ENCODE measurements at places on chromosomes 4 and X.

DNA sequence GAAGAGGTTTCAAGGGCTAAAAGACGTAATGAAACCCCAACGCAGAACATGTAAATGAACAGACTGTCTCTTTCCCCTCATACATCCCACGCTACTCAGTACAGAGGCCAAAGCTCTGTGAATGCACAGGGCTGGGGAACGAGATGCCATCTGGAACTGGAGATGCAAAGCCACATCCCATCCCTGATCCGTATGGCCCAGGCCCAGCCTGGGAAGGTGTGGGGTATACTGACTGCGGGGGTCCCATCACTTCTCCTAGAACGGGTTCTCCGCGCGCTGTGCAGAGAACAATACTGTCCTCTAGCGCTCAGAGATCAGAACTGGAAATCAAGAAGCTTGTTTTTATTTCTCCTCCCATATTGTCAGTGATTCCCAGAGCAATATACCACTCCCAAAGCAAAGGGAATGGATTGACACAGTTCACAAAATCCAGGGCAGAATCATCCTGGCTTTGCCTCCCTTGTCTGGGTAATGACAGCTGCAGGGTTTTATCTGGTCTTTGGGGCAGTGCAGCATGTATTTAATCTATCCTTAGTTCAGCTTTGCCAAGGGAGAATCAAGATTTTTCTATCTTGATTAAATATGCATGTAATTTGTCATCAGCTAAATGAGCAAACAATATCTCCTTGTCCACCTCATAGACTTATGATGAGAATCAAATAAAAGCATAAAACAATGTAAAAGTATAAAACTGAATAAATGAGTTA is 47.3 kb upstream of the TLR3 start:
- peak; percentile 29 for DNase-seq

DNA sequence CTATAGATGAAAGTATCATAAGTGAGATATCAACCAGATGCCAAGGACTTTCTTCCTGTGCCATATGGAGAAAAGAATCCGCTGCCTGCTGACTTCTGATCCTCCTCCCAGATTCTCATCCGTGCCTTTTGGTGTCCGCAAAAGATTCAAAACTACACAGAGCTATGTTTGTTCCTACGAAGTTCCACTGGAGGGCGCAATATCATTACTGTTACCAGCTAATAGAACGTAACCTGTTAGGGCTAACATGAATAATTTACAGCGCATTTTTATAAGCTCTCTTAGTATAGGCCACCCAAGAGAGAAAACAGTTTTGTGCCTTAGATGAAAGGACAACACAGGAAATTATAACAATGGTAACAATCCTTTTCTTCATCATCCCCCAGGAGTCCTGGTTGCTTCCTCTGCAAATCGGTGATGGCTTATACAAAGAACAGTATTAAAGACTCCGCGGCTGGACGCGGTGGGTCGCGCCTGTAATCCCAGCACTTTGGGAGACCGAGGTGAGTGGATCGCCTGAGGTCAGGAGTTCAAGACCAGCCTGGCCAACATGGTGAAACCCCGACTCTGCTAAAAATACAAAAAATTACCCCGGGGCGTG is 22.8 kb upstream of the CENPVL3 start:
- DNase-seq, result peak; percentile 52

DNA sequence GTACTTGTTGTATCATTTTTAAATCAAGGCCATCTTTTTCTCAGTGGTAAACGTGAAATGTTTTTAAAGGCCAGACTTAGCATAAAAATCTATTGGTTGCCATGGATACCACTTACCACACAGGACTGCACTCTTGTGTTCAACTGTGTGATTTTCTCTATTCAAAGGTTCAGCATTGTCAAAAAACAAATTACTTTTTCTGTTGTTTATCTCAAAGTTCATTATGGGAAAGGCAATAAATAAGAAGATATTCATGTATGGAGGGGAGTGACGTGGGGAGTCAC is 231.0 kb upstream of the GATB start:
- DNase-seq, result no peak

GRCh38 chrX:132409780-132410556 is 78.9 kb downstream of the MBNL3 start:
- DNase-seq, result no peak

- no peak for DNase-seq
These were observed 10.2 kb upstream of the CLDN24 start for GRCh38 chr4:183332447-183332846.

DNA sequence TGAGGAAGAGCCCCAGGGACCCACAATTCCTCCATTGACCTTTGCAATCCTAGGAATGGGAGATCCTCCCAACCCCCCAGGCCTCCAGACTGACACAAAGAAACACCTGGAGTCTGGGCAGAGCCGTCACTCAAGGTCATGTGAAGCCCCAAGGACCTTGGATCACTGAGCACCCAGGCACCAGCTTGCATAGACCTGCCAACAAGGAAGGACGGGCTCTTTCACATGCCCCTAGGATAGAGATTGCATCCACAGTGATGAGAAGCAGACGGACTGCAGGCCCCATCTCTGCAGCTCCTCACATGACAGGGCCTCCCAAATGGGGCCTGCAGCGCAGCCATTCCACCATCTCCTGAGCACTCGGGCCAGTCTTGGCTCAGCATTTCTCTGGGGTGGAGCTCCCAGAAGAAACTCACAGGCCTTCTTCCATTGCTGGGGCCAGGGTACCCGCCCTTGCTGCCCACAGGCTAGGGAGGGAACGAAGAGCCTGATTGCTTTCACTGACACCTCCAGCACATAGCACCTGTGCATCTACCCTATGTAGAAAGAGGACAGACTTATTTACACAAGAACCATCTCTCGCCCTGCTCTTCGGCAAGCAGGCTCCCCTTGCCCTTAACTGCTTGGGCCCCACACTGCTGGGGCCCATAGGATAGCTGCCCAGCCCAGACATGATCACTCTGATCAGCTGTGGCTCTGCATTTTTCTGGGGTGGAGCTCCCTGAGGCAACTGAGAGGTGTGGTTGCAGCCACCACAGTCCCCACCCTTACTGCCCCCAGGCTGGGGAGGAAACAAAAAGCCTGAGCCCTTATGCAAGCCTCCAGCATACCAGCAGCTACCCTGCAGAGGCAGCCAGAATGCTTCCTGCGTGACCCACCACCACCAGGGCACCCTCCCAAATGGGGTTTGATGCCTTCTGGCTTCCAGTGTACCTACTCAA is 185.7 kb upstream of the ZCCHC13 start:
- no peak for DNase-seq

GRCh38 chrX:40175511-40176350 is 78.0 kb upstream of the BCOR start:
- DNase-seq, result peak; percentile 82

GRCh38 chrX:54786967-54787366 is 11.1 kb downstream of the ITIH6 start:
- no peak for DNase-seq

DNA sequence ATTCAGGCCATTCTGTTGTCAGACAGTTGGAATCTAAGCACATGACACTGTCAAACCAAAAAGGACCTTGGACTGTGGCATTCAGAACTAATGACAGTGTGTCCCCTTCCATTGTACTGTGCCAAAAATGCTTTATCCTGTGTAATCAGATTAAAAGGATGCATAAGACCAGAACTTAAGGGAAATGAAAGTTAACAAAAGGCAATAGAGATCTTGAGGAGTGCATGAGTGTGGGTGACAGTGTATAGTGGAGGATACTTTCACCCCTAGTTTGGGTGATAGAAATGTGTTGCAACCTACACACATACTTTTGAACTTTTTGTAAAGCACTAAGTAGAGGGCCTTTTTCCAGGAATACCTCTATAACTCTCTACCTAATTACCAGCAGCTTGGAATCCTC is 4.5 kb downstream of the CYSLTR1 start:
- no peak for DNase-seq

- peak; percentile 18 for DNase-seq
These were observed 133.3 kb downstream of the PJA1 start for GRCh38 chrX:69031971-69032391.

DNA sequence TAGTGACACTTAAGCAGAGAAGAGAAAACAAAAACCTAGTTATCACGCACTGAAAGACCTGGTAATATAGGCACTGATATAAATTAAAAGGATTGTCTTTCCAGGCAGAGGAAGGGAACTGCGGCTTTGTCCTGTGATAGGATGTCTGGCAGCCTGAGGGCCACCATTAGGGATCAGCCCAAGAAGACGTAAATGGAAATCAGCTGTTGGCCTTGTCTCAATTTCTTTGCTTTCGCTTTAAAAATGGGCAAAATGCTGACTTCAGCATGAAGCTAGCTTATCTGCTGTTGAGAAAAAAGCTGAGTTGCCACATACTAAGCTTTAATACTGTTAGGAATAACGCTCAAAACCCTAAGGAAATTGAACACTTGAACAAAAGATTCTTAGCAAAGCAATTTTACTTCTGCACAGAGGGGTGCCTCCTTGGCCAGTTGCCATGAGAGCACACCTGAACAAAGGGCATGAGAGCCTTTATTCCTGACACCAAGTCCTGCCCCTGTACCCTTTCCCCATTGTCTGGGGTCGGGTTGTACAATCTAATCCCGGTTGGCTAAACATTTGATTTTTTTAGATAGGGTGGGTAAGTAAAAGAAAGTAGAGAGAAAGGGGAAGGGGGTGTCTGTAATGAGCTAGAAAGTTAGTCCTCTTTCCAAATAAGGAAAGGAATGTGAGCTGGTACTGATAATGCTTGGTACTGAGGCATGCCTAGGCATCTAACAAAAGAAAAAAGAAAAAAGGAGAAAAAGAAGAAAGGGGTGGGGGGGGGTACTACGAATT is 85.1 kb upstream of the UCP1 start:
- DNase-seq, result peak; percentile 68

- DNase-seq, result no peak
These were observed 617 bp upstream of the PDHA1 start for GRCh38 chrX:19343085-19343534.

- DNase-seq, result peak; percentile 84
These were observed at the start of gene CPE for GRCh38 chr4:165378745-165379677. CPE (plus strand) TSS chr4:165379008; CDS start chr4:165379222, 214 bp downstream.

All from mesenchymal stem cell (in vitro differentiated cells and primary cell).